HFF-Myc (cell line): ENCODE measurements at places on chromosomes 16 and 17.

DNA sequence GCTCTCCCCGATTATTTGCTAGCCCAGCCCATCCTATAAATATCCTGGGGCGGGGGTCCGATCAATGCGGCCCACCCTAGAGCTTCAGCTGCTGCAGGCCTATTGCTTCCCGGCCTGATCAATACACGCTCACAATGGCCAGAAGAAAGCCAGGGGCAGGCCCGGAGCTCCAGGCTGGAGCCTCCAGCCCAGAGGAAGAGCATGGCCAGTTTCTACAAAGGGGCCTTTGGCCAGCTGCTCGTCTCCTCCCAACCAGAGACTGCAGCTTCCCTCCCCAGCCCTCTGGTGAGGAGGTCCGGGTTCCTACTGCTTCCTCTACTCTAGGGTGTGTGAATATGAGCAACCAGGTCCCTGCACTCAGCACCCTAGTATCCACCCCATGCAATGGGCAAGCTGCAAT is 36.7 kb downstream of the SALL1 start:
- DNase-seq = no peak

- DNase-seq = no peak
Observed at GRCh38 chr16:21223787-21224186, 9.7 kb upstream of the ANKS4B start.

GRCh38 chr16:11349599-11350276 is 4.5 kb downstream of the RMI2 start:
- DNase-seq = no peak

GRCh38 chr16:66519482-66520373 is 30.2 kb downstream of the TK2 start:
- no peak for DNase-seq

DNA sequence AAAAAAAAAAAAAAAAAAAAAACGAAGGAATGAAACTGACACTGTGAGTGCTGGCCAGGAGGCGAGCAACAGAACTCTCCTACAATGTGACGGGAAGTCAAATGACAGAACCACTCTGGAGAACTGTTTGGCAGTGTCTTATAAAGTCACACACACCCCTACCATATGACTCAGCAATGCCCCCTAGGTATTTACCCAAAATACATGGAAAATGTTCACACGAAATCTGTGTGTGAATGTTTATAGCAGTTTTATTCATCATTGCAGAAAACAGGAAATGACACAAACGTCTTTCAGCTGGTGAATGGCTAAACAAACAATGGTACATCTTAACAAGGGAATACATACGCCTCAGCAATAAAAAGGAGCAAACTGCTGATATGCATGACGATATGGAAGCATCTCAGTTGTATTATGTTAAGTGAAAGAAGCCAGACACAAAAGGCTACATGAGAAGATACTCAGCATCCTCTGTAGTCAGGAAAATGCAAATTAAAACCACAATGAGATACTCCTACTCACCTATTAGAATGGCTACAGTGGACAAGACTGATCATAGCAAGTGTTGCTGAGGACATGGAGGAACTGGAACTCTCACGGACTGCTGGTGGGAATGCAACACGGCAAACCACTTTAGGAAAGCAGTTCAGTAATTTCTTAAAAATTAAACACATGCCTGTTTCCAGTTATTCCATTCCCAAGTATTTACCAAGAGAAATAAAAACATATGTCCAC is 74.7 kb downstream of the TBC1D16 start:
- no peak for DNase-seq

DNA sequence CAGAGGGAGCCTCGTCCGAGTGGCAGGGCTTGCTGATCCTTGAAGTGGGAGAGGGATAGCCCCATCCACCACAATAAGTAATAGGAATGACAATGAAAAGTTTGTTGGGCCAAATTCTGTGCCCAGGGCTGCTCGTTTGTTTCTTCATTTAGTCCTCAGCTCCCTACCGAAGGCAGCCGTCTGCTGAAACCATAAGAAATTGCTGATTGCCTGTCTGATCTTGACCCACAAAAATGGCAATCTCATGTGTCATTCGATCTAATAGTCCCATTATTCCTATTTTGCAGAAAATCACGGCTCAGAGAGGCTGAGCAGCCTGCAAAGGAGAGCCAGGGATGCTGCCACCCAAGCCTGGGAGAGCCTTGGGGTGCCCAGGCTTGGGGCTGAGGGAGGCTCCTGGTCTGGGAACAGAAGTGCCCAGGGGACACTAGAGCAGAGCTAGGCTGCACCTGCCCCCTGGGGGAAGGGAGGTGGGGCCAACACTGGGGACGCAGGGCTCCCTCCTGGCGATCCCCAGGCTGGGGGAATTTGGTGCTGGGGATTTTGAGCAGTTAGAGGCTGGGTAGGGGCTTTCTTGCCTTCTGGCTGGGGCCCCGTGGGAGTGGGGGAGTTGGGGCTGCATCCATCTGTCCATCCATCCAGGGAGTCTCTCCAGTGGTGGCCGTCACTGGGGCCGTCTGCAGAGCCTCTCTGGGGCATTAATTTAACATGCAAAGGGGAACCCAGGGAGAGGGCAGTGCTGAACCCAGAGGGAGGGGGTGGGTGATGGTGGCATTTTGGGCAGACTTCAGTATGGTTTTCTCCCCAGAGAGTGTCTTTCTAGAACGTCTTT is 53.5 kb downstream of the SOCS1 start:
- no peak for DNase-seq

- DNase-seq = no peak
Observed at GRCh38 chr17:75639327-75639726, 6.1 kb downstream of the SMIM5 start.

GRCh38 chr17:39701784-39702422 is 2.0 kb downstream of the ERBB2 start:
- DNase-seq = no peak

DNA sequence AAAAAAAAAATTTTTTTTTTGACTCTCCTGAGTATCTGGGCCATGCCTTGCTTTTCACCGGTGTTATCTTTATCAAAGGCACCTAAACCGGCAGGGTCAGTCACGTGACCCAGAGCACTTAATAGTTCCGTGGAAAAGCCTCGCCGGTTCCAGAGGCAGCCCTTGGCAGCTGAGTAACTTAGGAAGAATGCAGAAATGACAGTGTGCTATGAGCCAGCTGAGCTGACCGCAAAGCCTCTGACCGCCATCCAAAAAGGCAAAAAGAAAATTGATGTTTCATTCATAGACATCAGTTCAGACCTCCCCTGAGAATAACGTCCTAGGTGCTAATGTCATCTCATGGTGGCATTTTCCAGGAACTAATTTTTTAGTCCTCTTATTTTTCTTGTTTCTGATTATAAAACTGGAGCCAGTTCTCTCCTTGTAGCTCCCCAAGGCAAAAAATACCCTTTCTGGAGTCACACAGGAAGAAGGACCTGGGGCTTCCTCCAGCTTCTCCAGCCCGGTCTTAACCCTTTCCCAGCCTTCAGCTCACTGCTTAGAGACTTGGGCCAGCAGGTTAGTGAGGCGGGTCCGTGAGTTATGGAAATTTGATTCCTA is 122.6 kb downstream of the SOCS1 start:
- DNase-seq = peak; percentile 83

DNA sequence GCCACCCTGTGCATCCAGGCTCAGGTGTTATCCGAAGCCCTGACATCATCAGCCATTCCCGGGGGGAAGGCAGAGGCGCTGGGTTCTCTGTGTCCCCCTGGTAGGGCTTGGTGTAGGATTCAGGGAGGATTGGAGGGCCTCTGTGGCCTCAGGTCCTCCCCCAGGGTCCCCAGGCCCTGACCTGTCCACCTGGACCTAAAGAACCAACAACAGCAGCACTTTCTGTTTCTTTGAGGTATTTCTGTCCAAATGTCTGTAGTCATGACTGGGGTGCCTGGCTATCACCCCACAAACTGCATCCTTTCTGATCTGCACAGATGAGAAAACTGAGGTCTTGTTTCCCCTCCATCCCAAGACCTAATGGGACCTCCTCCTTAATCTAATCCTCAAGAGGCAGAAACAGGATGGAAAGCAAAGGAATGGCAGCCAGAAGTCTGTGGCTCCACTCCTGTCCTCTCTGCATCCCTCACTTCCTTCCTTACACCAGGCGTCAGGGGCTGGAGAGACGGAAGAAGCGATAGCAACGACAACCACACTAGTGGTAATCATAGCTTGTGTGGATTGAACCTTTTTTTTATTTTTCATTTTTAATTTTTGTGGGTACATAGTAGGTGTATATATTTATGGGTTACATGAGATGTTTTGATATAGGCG is 11.8 kb downstream of the NLRC5 start:
- no peak for DNase-seq

- no peak for DNase-seq
Observed at GRCh38 chr16:1701216-1701878, 4.6 kb upstream of the MAPK8IP3 start.

DNA sequence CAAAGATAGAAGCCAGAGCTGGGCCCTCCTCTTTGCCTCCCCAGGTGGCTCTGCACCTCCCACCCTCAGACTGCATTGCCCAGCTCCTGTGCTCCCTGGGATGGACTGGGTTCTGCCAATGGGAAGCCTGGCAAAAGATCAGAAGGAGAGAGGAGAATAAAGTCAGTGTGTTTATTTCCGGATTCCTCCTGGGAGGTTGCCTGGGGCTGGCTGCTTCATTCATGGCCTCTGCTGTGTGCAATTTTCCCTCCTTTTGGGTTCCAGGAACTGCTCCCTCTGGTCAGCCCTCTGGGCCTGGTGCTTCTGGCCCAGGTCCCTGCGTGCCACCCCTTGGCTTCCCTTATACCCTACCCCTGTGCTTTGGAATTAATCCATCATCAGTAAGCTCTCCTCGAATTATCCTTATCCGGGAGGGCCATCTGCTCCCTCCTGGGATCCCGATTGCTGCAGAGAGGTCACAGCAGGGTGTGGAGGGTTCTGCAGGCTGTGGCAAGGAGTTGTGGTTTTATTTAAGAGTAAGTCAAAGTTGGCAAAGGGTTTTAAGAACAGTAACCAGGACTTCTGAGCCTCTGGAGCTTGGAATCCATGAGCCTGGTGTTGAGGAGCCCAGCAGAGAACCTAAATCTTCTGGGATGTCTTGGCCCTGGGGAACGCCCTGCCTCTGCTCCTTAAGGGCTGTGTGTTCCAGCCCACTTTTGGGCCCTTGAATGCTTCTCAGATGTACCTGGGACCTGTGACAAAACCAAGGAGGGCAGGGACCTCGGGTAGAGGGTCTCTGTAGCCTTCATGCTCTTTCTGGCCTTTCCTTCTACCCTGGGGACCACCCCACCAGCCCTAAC is 8.2 kb upstream of the MMP2 start:
- DNase-seq = no peak

DNA sequence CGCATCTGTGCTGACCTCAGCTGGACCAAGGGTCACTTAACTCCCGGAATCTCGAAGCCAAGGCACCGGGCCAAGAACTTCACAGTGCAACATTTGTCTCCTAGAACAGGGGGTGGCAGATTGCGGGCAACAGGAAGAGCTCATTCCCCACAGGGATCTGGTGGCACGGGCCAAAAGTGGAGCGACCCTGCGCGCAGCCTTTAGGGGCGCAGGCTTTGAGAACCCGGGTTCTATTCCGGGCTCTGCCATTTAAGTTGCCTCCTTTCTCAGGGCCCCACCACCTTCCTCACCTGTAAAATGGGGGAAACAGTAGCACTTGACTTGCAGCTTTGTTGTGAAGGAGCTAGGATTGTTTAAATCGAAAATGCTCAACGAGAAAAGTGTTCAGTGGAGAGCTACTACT is 651 bp downstream of the SHMT1 start:
- no peak for DNase-seq

GRCh38 chr17:58452738-58453137 is 35.4 kb upstream of the RNF43 start:
- DNase-seq = no peak

GRCh38 chr17:81239714-81240555 is 817 bp downstream of the NDUFAF8 start:
- DNase-seq = no peak

DNA sequence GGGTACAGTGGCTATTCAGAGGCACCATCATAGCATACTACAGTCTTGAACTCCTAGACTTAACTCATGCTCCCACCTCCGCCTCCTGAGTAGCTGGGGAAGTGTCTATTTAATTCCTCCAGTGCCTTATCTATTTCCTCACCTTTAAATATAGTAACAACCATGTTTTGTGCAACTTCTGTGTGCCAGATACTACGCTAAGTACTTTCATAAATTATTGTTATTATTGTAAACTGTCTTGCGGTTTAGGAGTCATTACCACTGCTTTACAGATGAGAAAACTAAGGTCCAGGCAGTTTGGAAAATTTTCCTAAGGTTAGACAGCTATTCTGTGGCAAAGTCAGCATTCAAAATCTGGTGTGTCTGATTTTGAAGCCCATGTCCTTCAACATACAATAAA is 359.1 kb upstream of the XYLT1 start:
- DNase-seq = no peak

GRCh38 chr17:1985093-1985492 is 40.0 kb downstream of the RTN4RL1 start:
- no peak for DNase-seq

GRCh38 chr16:68548947-68549346 is 9.9 kb downstream of the ZFP90 start:
- no peak for DNase-seq

DNA sequence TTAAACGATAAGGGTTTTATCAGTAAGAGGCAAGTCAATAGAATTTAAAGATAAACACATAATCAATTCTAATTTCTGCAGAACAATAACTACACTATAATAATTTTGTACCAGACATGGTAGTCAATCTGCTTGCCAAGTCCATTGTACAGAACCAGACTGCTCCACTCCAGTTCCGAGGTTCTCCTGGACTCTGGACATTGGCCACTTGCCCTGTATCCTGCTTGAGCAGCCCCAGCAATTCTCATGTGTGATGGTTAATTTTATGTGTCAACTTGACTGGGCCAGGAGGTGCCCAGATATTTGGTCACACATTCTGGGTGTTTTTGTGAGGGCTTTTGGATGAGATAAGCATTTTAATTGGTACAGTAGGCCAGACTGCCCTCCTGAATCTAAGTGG is 384.6 kb downstream of the SLC39A11 start:
- no peak for DNase-seq

- no peak for DNase-seq
Observed at GRCh38 chr17:34820922-34821321, 140.3 kb downstream of the CCT6B start.

GRCh38 chr16:8937803-8938202 is 25.9 kb downstream of the USP7 start:
- no peak for DNase-seq

- DNase-seq = no peak
Observed at GRCh38 chr16:84949772-84950436, 61.4 kb downstream of the ZDHHC7 start.

DNA sequence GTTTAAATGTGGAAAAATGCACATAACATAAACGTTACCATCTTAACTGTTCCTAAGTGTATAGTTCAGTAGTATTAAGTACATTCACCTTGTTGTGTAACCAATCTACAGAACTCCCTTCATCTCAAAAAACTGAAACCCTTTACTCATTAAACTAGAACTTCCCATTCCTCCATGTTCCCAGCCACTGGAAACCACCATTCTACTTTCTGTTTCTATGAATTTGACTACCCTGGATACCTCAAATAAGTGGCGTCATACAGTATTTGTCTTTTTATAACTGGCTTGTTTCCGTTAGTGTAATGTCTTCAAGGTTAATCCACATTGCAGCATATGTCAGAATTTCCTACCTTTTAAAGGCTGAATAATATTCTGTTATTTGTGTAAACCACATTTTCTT is 38.2 kb downstream of the NF1 start:
- DNase-seq = no peak
